Muscle of leg (tissue), 16 donors: ENCODE measurements at places on chromosomes 6 and 20. TPM values are rescaled to one million over a fixed set of nuclear protein-coding genes. Genes with fewer than 3 reads are reported as not detected.

GRCh38 chr6:156659822-156660198 is 117.4 kb upstream of the ARID1B start:
- DNase-seq, result no peak

GRCh38 chr6:107864226-107865127 is 40.4 kb upstream of the SCML4 start:
- DNase-seq, result no peak

GRCh38 chr6:33075568-33076405 is at the start of gene HLA-DPB1:
HLA-DPB1 (plus strand) TSS chr6:33075990; CDS start chr6:33076042, 52 bp downstream.
- peak; percentile 81 for DNase-seq

- peak; percentile 45 for DNase-seq
Measured at GRCh38 chr6:134686071-134686470, 263.8 kb downstream of the ALDH8A1 start.

DNA sequence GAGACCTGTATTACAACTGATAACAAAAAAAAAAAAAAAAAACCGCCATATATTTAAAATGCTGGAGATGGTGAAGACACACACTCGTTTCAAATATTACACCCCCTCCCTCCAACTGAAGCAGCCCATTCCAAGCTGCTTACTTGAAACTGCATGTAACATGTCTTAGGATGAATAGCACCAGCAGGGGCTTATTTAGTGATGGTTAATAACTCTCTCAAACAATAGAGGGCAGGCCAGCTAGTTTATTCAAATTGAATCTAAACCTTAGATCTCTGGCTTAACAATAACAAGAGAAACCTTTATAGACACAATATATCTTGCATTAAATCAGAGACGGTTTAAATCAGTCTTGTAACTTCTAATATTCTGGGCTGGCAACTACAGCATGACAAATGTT is 9.3 kb upstream of the JPH2 start:
- DNase-seq, result no peak

- no peak for DNase-seq
Measured at GRCh38 chr20:51404297-51405060, 138.0 kb downstream of the NFATC2 start.

DNA sequence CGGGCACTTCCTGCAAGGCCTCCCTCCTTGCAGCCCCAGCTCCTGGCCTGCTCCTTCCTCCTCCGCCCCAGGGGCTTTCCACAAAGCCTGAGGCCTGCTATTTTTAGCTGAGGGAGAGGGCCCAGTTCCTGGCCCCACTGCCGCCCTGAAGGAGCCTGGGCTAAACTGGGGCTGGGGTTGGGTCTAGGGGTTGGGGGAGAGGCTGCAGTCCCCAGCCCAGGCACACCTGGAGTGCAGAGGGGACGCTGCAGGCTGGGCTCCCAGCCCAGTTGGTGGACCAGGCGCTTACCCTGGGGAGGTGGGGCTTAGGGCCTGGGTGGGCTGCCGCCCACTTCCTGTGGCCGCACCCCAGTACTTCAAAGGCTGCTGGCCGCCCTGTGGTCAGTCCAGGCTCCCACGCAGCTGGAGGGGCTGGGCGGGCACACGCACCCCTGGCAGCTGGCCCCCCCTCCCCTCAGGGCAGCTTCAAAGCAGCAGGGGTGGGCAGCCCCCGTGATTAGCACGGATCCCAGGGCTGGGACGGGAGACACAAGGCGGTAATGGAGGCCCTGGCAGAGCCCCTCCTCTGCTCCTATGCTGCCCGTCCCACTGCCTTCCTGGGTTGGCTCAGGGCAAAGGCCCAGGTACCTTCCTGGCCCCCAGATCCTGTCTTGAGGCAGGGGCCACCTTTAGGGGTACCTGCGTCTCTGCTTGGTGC is 7.1 kb upstream of the ABHD16B start:
- peak; percentile 77 for DNase-seq

GRCh38 chr20:58847463-58847862 is 3.2 kb downstream of the GNAS-AS1 start:
- no peak for DNase-seq

DNA sequence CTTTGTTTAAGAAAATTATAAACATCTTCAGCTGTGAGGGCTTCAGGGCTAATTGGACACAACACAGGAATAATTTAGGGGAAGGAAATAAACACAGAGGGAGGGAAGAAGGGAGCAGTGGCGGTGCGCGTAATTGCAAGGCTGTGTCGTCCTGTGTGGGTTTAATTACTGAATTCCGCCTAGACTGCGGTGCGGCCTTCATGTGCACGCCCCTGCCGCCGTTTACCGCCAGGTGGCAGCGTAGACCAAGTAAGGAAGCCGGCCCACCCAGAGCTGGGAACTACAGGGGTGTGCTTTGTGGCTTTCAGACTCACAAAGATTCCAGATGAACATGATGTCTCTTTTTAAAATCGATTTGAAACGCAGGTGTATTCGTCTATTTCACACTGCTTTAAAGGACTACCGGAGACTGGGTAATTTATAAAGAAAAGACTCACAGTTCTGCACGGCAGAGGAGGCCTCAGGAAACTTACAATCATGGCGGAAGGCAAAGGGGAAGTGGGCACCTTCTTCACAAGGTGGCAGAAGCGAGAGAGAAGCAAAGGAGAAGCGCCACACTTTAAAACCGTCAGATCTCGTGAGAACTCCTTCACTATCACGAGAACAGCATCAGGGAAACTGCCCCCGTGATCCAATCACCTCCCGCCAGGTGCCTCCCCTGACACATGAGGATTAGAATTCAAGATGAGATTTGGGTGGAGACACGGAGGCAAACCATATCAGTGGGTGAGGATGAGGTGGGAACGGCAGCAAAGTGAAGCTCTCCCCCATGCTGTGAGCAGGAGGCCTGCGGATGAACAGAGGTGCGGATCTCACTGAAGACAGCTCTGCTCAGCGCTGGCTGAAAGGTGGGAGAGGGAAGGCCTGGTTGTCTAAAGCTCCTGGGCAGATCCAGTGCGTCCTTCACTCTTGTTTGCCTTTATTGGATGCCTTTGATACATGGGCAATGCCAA is 222.0 kb upstream of the PDE10A start:
- DNase-seq, result peak; percentile 87

DNA sequence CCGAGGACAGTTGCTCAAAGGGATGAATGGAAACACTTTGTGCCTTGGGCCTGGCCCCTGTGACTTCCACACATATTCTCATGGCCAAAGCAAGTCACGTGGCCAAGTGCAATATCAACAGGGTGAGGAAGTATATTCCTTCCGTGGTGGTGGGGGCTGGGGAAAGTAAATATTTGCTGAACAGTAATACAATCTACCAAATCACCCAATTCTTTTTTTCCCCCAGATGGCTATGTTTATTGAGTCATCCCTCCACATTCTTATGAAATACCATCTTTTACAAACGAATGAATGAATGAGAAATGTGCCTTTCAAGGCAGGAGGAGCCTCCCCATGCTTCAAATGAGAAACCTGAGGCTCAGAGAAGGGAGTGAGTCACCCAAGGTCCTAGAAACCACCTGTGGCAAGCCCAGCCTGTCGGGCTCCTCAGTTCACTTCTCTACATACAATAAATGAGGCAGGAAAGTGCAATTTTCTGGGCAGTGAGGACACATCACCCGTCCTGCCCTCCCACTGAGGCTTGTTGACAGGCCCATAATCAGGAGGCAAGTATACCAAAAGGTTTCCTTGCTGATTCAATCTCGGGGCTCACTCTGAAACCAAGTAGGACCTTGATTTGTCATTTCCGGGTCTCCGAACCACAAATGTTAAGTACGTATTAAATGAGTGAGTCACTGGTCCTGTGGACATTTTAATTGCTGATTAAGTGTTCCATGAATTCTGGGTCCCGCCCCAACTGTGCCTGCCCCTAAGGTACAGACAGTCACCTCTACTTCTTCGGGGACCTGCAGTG is 25.3 kb upstream of the TOP1 start:
- peak; percentile 59 for DNase-seq

GRCh38 chr6:30544666-30545272 is 11.5 kb downstream of the GNL1 start:
- peak; percentile 70 for DNase-seq

GRCh38 chr20:7937328-7937727 is 2.9 kb downstream of the HAO1 start:
- no peak for DNase-seq

GRCh38 chr6:15356179-15356578 is 110.3 kb downstream of the JARID2 start:
- DNase-seq, result no peak

GRCh38 chr6:1470040-1470439 is 80.7 kb downstream of the FOXF2 start:
- DNase-seq, result no peak

- DNase-seq, result no peak
Measured at GRCh38 chr6:136404627-136405419, 115.2 kb upstream of the BCLAF1 start.

DNA sequence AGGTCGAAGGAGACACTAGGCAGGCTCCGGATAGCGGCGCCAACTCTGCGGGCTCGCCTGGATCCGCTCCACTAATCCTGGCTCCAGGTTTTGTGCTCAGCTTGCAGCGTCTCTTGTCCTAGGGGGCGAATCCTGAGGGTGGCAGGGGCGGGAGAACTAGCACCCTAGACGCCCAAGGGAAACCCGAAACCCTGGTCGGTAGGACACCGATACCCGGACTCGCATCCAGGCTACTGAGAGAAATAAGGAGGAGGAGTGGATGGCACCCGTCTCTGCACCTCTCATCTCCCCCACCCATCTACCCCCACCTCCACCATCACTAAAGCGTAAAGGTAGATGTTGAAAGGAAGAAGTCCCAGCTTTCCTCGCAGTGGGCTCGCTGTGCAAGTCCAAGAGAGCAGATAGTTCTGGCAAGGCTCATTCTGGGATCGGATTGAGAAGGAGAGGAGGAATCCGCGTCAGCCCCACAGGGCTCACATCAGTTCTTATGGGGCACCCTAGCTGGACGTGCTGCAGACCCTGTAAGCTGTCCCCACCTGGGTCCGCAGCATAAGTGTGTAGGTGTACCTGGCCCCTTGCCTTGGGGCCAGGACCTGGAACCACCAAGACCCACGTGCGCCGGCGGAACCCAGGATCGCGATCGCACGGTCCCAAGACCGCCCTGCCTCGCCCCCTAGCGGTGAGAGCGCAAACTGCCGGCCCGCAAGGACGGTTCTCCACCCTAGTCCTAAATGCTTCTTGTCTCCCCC is 6.9 kb downstream of the SLC32A1 start:
- peak; percentile 45 for DNase-seq

GRCh38 chr6:122735582-122735981 is 43.9 kb upstream of the FABP7 start:
- peak; percentile 73 for DNase-seq

DNA sequence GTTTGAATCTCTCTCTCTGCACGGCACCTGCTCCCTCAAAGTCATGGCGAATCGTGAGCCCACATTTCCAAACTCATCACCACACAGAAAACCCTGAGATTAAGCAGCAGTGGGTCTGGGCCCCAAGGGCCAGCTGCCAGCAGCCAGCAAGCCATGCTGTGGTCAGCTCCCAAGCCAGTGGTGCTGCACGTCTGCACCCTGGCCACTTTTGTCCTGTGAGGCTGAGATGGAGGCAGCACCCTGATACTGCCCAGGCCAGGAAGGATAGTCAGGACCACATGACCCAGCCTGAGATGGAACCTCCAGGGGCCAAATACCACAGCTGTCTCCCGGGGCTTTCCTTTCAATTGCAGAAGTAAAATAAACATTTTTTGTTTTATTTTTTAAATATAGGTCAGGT is 93.9 kb downstream of the PRND start:
- DNase-seq, result no peak

GRCh38 chr6:150894191-150894744 is 28.8 kb downstream of the MTHFD1L start:
- DNase-seq, result peak; percentile 40

DNA sequence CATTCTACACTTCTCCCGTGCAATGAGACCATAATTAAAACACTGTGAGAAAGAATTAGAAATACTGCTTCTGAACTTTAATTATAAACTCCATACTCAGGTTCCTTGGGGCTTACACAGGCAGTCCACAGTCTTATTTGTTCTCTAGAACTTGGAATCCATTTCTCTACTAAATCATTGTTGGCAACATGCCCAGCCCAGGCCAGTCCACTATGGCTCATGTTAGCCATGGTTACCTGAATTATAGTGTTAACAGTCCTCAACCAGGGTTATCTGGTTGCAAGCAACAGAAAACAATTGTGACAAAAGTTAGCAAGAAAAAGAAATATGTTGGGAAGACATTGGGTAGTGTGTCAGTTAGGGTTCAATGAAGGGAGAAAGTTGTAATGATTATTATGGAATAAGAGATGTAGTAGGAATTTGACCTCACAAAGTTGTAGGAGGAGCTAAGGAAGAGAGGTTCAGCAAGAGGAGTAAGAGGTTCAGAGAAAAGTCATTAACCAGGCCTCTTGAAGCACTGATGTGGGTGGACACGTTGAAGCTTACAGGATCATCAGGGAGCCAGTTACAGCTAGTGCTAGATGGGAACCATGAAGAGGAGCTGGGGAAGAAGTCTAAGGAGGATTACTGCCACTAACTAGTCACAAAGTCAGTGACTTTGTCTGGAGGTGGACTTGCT is 352.5 kb upstream of the PRND start:
- no peak for DNase-seq

GRCh38 chr6:116217069-116217468 is 36.8 kb downstream of the TSPYL4 start:
- peak; percentile 49 for DNase-seq

GRCh38 chr6:121732641-121733040 is 297.2 kb downstream of the GJA1 start:
- no peak for DNase-seq

DNA sequence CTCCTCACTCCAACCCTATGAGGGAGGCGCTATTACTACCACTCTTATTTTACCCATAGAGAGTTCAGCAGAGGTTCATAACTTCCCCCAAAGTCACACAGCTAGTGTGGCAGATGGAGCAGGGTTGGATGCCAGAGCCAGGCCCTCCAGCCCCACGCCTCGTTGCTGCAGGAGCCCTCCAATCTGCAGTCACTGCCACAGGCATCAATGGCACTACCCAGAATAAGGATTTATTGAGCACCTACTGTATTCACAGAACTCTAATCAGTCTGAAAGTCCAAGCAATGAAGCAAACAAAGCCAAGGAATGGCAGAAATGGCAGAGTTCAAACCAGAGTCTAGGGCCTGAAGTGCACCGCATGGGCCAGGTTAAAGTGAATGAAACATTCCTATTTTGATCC is 144.9 kb downstream of the LPA start:
- no peak for DNase-seq

The FKBP1C gene
- 0.57 TPM for polyA plus RNA-seq

The DSN1 gene
- 11.6 TPM for polyA plus RNA-seq

The NHSL1 gene
- polyA plus RNA-seq, result 28.9 TPM

The IL17A gene
- polyA plus RNA-seq, result not detected

The CLVS2 gene
- 0.63 TPM for polyA plus RNA-seq

The CUL9 gene
- 11.8 TPM for polyA plus RNA-seq

The SLC16A10 gene
- 1.8 TPM for polyA plus RNA-seq

The NKX2-2 gene
- 0.29 TPM for polyA plus RNA-seq

The PRDM1 gene
- 2.5 TPM for polyA plus RNA-seq
